Left forelimb (tissue), 1 donor: ENCODE measurements at places on chromosomes 2 and 18.

DNA sequence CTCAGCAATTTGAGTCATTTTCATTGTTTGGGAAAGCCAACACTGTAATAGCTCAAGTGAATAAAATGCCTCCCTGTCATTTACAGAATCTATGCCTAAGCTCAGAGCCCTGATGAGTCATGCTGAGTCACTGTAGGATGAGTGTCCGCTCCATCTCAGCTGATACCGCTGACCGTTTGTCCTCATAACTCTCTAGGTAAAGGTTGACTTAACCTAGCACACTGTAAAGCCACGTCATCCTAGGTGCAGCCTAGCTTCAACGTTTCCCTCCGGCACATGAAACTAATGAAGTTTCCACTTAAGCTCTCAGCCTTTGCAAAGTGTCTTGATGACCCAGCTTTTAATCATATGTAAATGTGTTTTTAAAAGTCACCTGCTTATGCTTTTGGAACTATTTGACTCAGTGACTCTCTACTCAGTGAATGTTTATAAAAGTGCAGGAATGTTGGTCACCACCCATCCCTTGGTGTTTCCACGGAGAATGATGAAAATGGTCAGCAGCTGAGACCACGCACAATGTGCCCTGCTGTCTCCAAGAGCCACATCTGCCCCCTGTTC lies 154.0 kb downstream of the PMAIP1 start:
- DNase-seq = no peak

- DNase-seq = no peak
These were observed 45.1 kb downstream of the NTSR2 start for GRCh38 chr2:11624893-11625292.

- DNase-seq = no peak
These were observed 4.7 kb downstream of the CD226 start for GRCh38 chr18:69943021-69943420.

DNA sequence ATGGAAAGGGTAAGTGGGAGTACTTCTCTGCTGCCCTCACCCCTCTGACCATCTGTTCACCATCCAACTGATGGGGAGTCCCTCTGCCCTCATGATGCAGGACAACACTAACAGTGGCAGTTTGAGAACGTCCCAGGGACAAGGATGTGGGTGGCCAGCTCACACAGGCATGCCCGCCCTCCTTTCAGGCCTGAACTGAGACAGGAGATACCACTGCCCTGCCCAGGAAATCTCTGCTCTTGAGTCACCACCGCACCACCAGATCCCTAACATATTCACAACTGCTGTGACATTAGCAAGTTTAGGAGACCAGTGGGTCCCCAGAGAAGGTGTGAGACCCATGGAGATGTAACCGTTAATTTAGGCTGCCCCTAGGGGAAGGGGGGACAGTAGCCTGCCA lies 66.2 kb downstream of the TRAPPC8 start:
- DNase-seq = no peak
